ENCODE measurements at places on chromosomes 4 and X.

GRCh38 chr4:7938609-7939376 is 868 bp downstream of the AFAP1 start:
- DNase-seq = peak; percentile 36

- no peak for DNase-seq
These were observed 26.8 kb upstream of the FMR1 start for GRCh38 chrX:147884958-147885357.

DNA sequence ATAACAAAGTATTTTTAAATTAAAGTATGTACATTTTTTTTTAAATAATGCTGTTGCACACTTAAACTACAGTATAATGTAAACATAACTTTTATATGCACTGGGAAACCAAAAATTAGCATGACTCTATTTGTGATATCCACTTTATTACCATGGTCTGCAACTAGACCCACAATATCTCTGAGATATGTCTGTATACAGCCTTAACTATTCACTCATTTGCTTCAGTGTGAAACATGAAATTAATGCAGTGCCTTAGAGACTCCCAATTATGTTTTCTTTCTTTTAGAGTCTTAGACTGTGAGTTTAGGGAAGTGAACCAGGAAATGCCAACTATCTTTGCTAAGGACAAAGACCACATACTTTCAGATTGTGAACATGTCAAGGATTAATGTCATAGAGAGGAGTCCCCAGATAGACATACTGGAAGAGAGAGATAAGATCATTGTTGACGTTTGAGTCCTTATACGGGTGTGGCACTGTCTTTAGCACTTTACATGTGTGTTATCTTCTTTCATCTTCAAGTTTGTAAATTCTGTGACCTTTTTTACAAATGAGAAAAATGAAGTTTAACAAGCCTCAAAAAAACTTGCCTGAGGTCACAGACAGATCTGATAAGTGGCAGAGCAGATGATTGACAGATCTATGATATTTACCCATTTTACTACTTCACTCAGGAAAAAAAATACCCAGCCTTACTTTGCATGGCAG is 23.2 kb downstream of the CXorf58 start:
- no peak for DNase-seq

- no peak for DNase-seq
These were observed 220.9 kb upstream of the PSAPL1 start for GRCh38 chr4:7655511-7656243.

DNA sequence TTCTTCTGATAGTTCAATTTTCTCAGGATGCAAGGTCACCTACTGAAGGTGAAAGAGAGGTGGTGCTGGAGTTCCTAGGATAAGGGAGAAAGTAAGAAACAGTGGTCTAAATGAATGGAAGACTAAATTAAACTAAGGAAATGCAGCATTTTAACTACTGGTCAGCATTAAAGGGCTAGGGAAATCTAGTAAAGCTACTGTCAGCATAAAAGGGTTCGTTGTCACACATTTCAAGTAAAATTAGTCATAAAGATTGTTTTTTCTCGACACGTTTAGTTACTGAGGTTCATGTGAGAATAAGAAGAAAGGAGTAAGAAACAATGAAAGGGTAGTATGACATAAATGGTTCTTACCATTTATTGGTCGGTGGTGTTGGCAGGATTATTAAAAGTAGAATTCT is 40.0 kb upstream of the COX18 start:
- DNase-seq = no peak

DNA sequence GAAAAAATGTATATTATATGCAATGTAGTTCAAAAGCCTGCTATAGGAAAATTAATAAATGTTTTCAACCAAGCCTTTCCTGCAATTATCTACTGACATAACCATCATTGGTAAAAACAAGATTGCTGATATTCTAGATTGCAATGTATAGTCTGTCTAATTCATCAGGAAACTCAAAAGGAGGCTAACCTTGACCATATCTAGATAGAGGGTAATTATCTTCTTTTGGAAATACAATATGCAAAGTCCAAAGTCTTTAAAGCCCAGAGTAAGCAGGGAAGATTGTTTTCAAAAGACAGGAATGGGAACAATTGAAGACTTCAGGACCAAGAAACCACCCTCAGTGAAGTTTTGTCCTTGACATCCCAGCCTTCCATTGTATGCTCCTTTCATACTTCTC is 123.1 kb upstream of the GLRA2 start:
- no peak for DNase-seq

- DNase-seq = no peak
These were observed 48.4 kb downstream of the MAGEB17 start for GRCh38 chrX:16215660-16216059.

GRCh38 chr4:163217505-163217904 is 50.8 kb upstream of the NAF1 start:
- no peak for DNase-seq

DNA sequence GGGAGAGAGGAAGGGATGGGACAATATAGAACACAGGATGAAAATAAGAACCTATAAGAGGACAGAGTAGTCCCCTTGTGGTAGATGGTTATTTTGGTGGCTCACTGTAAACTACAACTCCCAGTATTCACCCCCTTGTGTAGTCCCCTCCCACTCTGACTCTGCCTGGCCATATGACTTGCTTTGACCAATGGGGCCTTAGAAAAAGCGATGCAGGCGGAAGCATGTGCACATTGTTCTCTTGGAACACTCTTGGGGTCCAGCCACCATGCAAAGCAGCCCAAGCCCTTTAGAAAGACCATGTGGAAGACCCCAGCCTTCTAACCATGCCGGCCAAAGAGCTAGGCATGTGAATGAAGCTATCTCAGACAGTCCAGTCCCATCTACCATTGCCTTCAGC is 415.0 kb downstream of the BCOR start:
- DNase-seq = no peak

GRCh38 chr4:156870861-156871260 is 100.7 kb downstream of the PDGFC start:
- DNase-seq = no peak

DNA sequence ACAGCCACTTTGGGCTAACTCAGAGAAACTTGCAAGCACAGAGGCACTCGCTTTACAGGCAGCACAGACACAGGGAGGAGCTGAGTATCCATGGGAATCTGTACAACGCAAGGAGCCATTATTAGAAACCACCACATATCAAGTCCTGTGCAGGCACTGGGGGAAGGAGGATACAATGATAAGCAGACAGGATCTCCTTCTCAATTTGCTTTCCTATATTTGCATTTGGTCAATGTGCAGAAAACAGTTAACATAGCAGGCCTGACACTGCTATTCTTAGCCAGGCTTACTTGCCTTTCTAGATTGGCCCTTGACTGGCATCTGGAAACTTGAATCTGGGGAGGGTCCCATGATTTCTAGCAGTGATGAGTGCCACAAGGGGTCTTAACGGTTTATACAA is 65.8 kb downstream of the TEC start:
- no peak for DNase-seq

GRCh38 chrX:30812326-30812725 is 76.7 kb downstream of the TAB3 start:
- no peak for DNase-seq

DNA sequence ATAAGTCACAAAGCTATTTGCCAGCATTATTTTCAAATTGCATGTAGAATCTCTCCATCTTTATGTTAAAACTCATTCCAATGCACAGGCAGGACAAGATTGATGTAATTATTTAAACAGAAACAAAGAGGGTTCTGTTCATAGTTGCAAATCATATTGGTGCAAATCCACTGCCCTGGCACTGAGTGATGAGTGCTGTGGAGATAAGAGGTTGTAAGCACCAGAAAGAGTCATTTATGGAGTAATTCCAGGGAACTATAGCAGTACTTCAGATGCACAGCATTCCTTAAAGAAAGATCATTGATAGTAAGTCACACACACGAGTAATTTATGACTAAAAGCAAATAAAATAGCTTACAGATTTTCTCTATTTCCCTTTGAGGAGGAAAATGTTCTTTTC is 337.7 kb upstream of the CTSO start:
- DNase-seq = no peak

DNA sequence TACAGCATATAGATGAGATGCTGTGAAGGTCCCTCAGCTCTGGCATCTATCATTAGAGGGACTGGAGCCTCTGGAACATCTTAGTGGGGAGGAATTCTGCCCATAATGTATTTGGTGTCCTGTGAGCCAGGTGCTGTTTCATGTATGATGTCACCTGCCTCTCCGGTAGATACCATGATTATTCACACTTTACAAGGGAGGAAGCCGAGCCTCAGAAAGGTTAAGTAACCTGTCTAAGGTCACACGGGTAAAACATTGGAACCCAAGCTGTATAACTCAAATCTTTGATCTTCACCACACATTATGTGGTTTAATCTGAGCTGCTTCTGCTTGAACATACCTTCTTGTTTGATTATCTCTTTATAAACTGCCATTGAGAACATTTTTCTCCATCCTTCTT is 442.8 kb downstream of the BCOR start:
- DNase-seq = no peak

- DNase-seq = no peak
These were observed 8.0 kb downstream of the RPL34 start for GRCh38 chr4:108628411-108628810.

GRCh38 chr4:41600243-41600912 is 62.4 kb downstream of the LIMCH1 start:
- no peak for DNase-seq

DNA sequence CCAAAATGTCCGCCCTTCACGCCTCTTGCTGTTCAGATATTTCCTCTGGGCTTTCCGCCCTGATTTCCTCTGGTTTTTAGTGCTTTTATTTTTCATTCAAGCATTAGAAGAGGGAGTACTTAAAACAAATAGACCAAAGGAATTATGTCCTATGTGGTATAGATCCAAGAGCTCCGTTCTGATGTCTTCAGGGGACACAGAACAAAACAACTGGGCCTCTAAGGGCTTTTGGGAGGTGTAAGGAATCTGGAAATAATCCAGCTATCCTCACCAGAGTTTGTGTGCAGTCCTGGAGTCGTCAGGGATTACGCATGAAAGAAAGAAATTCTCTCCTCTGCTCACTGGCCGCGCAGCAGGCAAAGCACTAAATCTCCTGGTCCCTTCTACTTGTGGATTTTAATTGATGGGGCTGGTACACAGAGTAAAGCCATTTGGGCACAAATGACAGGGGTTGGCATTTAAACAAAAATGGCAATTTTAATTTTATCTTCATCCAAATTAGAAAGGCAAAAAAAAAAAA is 999.2 kb downstream of the ADGRL3 start:
- DNase-seq = no peak

- DNase-seq = no peak
These were observed 124.4 kb downstream of the VEGFC start for GRCh38 chr4:176668324-176668723.

GRCh38 chrX:130395341-130395740 is 6.4 kb upstream of the RBMX2 start:
- no peak for DNase-seq

- DNase-seq = no peak
These were observed 464 bp downstream of the RAP1GDS1 start for GRCh38 chr4:98261405-98262291.

DNA sequence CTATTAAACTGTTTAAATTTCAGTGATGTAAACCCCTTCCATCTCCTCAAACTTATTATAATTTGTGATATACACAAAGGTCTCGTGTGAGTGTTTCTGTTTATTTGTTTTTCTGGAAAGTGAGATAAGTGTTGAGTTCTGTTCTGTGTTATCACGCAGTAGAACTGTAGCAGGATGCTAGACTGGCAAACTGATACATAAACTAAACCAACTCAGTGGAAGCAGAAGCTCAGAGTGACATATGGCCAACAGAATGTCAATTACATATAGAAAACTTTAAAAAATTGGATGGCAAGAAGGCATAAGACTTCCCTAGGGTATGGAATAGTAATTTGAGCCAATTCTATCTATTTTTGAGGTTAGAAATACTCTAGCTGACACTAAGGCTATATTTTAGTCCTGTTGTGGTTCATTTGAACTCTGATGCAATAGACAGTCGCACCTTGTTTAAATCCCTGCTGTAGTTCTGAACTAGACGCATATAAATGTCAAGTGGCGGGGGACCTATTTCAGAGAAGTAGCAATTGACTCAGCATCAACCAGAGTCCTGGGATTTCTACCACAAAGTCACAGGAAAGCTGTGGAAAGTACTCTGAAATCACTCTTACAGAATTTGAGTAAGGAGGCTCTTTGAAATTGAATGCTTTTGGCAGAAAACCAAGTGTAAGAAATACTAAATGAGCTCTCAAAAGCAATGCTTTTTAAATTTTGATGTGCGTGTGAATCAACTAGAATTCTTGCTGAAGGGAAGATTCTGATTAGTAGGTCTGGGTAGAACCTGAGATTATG is 294.4 kb downstream of the INPP4B start:
- DNase-seq = no peak

GRCh38 chrX:8939322-8939721 is 94.6 kb downstream of the FAM9B start:
- DNase-seq = no peak

- DNase-seq = no peak
These were observed 825.6 kb upstream of the INTU start for GRCh38 chr4:126807132-126807531.

DNA sequence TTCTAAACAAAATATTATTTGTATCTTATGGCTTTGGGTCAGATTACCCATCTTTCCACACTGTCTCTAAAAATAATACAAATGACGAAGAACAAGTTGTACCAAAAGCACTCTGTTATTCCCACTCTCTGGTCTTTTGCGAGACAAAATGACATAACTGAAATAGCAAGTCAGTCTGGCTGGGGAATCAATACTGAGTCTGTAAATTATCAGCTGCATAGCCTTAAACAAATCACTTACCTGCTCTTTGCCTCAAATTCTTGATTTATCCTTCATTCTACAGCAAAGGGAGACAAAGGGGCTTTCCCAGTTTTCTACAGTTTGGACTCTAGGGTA is 40.9 kb downstream of the SOWAHB start:
- DNase-seq = no peak

DNA sequence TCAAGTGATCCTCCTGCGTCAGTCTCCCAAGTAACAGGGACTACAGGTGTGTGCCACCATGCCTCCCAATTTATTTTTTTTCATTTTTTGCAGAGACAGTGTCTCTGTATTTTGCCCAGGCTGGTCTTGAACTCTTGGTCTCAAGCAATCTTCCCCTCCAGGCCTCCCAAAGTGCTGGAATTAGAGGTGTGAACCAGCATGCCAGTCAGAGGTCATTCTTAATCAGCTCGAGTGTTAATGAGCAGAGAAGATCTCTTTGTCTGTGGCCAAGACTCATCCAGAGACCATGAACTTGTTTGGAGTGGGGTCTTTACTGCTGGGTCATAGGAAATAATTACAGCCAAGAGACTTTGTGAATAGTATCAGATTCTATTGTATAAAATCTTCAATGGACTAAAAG is 99.2 kb upstream of the AP1S2 start:
- no peak for DNase-seq

DNA sequence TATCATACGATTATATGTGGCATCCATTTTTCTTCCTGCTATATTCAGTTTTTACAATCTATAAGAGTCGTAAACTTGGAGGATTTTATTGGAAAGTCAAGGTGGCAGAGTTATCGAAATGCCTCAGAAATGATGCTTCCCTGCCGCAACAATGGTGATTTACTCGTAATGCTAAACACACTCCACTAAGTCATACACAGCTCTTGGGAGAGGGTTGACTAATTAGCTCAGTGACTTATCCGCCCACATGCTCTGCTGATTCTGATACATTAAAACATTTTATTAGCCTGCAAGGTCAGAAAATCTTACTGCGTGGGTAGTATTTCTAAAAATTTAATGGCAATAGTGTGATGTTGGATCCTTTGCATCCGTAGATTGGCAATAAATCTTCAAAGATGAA is 420.1 kb downstream of the ARAP2 start:
- DNase-seq = no peak
